ENCODE measurements at places on chromosomes 12 and 14. TPM values are rescaled to one million over a fixed set of nuclear protein-coding genes. Genes with fewer than 3 reads are reported as not detected.

DNA sequence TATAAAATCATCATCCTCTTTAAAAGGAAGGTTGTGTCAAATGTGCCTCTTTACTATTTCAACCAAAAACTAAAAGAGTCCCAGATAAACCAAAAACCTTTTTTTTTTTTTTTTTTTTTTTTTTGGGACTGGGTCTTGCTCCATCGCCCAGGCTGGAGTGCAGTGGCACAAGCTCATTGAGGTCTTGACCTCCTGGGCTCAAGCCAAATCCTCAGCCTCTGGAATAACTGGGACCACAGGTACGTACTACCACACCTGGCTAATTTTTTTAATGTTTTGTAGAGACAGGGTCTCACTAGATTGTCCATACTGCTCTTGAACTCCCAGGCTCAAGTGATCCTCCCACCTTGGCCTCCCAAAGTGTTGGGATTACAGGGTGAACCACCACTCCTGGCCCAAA, 16.4 kb upstream of the SELPLG start:
- DNase-seq, result no peak

DNA sequence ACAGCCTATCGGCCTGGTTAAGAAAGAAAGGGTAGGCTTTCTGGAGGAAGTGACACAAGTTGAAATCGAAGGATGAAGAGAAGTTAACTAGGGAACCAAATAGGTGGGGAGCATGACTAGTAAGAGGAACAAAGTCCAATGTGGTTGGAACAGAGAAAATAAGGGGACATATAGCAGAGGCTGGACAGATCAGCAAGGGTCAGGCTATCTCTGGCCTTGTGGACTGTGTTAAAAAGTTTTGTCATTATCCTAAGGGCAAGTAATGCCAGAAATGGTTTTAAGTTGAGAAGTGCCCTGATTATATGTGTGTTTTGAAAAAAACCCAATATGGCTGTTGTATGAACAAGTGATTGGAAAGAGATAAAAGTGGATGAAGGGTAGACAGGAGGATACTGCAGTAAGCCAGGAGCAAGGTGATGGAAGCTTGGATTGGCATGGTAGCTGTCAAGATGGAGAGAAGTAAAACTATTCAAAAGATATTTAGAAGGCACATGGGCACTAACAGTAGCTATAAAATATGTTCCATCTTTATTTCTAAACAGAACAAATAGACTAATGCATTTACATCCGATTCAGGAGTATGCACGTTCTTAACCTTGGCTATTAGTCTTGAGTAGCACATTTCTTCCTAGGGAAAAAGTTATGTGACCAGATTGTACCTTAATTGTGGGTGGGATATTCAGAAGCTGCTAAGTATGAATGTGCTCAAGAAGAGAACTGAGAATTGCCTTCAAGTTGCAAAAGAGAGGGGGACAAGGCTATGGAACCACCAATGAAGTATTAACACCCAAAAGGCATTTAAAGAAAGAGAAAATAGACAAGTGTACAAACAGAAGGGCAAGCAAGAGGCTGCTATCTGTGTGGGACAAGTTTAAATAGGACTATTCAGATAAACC, 46.8 kb upstream of the OR5AU1 start:
- no peak for DNase-seq

DNA sequence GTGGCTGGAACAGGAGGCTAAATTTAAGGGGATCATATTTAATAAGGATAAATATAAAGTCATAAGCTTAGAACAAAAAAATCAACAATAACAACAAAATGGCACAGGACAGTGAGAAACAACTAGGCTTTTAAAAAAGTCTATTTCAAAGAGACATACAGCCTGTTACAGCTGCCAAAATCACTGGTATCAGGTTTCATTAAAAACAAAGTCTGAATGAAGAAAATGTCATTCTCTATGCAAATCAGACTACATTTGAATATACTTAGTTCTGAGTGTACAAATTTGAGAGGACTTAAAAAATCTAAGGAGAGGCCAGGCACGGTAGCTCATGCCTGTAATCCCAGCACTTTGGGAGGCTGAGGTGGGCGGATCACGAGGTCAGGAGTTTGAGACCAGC, 44.0 kb downstream of the TFCP2 start:
- DNase-seq, result no peak

DNA sequence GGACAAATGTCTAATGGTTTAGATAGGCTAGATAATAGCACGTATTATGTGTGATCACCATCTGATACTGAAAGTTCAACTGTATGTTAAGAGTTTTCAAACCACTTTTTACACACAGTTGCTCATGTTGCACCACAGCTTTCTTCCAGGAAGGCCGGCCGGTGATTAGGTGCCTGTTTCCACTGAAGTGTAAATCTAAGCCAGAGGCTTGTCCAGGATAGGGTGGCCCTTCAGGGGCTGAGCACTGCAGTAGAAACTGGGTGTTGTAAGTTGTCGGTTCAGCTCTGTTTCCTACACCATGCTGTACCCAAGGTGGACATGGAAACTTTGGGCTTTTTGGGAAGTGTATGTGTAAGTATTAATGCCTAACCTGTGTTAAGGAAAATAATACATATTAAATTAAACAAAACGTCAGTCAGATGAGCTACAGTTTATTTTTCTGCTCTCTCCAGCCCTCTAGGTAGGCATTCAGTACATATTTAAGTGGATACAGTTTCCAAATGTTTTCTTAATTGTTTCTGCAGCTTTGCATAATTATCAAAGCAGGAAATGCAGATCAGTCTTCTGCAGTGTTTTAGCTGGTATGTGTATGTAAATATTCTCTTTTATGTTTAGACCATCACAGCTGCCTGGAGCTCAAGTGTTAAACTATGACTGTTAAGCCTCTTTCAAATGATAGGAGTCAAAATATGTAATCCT, 30.9 kb downstream of the TDP1 start:
- no peak for DNase-seq

GRCh38 chr14:58779376-58779775, 141.6 kb downstream of the DACT1 start:
- DNase-seq, result no peak

- DNase-seq, result no peak
These were observed 44.8 kb downstream of the CCDC91 start for GRCh38 chr12:28235015-28235414.

DNA sequence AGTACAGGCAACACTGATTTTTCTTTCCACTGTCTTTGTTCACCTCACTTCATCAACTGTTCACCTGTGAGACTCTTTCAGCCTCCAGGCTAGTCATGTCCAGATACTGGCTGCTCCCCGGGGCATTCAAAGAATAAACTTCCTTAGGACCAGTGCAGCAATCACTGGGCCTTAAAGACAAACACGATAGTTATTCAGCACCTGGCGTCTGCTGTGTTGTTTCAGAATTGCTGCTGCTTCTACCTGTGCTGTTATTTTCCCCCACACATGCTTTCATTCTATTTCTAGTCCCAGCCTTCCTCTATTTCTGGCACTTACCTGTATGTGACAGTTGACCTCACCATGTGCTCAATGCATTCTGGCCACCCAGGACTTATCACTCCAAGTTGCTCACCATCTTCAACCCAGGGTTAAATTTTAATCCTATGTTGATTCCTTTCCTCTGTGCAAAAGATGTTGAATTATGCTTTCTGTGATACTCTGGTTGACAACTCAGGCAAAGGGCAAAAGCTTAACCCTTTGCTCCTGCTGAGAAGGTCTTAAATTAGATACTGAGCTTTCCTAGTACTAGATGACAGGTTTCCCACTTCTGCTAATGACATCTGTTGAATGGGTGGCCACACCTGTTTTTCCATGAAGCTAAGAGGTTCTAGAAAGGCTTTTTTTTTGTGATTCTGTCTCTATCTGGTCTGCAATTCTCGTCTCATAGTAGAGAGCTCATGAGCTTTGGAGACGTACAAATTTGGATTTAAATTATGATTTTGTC, 41.4 kb downstream of the PTPRQ start:
- DNase-seq, result no peak

GRCh38 chr14:96309896-96310330, 53.2 kb downstream of the ATG2B start:
- DNase-seq, result no peak

- DNase-seq, result no peak
These were observed 110.5 kb downstream of the TGFB3 start for GRCh38 chr14:75871181-75871880.

GRCh38 chr12:19833775-19834501, 394.6 kb downstream of the AEBP2 start:
- DNase-seq, result no peak

- DNase-seq, result no peak
These were observed 32.9 kb downstream of the NIN start for GRCh38 chr14:50798048-50798421.

DNA sequence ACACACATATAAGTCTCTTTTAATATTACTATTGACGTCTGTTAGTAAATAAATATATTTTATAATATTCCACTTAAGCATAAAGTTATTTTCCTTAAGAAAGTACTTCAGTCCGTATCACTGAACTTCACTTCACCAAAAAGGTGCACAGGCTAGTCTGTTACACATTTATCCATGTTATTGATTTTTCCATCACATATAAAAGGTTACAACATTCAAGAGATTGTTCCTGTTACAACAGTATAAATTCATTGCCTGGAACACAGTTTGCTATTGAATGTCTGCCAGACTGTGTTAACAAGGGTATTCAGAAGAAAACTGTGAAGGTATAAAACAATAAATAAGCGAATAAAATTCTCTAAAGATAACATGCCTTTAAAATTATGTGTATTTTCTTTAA, 175.9 kb downstream of the NTS start:
- DNase-seq, result no peak

DNA sequence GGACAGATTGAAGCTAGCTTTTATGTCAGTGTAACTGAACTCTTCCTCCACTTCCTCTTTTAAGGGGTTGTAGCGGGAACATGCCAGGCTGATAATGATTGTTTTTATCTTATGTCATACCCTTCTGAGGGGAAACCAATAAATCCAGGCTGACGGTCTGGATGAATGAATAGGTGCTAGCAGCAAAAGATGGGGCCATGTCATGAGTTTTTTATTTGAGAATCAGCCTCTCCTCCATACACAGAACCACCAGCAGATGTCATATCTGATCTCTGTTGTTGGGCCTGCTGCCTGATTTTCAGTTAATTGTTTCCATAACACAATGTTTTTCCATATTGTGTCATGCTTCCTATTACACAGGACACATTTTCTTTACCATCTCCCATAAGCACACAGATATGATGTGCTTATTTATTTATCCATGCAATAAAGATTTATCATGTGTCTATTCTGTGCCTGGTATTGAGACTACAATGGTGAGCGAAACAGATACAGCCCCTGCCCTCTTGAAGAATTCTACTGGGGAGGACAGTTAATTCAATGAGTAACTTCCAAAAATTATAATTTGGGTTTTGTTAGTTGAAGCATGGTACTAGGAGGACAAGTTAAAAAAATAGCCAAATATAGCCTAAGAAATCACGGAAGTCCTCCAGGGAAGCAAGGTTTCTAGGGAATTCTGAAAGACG, 33.6 kb upstream of the CRY1 start:
- no peak for DNase-seq

DNA sequence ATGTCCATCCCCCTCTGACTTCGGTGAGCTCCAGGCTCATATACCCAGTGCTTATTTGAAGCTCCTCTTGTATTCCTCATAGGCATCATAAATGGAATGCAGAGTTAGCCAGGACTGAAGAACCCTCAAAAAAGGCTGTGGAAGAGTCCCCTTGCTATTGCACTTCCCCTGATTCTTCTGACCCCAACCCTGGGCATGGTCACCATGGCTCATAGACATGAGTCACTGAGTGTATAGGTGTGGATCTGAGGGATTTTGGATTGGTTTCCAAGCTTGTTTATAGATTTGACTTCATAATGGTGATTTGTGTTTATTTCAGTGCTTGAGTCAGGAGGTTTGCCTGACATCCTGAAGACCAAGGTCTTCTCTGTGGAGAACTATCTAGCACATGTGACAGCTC, 98.4 kb upstream of the SLC38A2 start:
- DNase-seq, result no peak

GRCh38 chr12:64923536-64923935, 99.1 kb downstream of the TBC1D30 start:
- DNase-seq, result no peak

- DNase-seq, result no peak
These were observed 55.7 kb downstream of the METTL25 start for GRCh38 chr12:82414044-82414443.

DNA sequence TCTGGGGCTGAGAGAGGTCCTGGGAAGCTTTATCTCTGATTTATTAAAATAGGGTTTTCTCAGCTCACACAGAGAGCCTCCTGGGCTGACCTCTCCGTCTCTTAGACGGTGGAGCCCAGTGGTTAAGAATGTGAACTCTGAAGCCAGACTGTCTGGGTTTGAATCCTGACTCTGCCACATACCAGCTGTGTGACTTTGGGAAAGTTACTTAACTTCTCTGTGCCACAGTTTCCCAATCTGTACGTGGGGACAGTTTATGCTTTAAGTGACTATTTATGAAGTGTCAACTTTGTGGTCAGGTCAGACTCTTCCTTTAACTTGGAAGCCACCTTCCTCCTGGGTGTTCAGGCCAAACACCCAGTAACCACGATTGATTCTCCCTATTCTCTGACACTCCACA, 290.9 kb downstream of the AACS start:
- DNase-seq, result no peak

GRCh38 chr12:128853600-128854197, 421 bp downstream of the GLT1D1 start:
- DNase-seq, result no peak

DNA sequence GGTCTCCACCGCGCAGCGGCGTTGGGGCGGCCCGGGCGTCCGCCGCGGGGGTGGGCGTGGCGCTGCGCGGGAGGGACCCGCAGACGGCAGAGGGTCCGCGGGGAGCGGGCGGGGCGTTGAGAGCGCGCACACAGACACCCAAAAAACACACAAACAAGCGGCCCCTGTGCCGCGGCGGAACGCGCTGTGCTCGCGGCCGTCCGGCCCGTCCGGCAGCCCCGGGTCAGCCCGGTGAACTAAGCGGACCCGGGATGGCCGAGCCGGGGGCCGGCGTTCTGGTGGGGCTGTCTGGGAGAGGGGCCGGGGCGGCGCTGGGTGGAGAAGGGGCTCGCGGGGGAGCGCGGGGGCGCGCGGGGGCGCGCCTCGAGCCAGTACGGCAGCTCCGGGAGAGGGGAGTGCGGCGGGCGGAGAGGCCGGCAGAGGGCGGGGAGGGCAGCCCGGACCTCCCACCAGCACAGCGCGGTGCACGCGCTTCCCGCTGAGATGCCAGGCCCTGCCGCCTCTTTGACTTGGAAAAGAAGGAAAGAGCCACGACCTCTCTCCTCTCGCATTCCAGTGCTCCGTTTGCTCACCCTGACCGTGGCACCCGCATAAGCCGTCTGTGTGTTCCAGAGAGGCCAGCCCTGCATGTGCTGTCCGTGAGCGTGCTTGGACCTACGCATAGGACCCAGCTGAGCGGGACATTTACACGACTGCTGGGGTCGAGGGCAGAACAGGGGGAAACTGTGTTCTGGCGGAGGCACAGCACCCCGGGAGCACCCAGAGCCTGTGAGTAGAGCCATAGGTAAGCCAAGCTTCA, 10.3 kb downstream of the SLC6A12 start:
- no peak for DNase-seq

Gene TPPP2
- not detected for total RNA-seq

Gene CD69
- total RNA-seq, result 14.5 TPM

Gene CLECL1
- total RNA-seq, result 3.4 TPM

Gene TBC1D30
- total RNA-seq, result 14.8 TPM

Gene SMCO3
- total RNA-seq, result 1.9 TPM

Gene KRT74
- total RNA-seq, result not detected

Gene KCNJ8
- total RNA-seq, result 20.9 TPM

Gene DCD
- total RNA-seq, result not detected

Data from upper lobe of right lung (tissue), 1 donor.